ENCODE measurements at places on chromosomes 3 and 15.

- no peak for DNase-seq
Measured at GRCh38 chr3:36511791-36512486, 131.6 kb downstream of the STAC start.

- DNase-seq: no peak
Measured at GRCh38 chr3:46490338-46491084, 7.3 kb upstream of the RTP3 start.

GRCh38 chr3:109184726-109185125 lies 48.2 kb downstream of the C3orf85 start:
- no peak for DNase-seq

DNA sequence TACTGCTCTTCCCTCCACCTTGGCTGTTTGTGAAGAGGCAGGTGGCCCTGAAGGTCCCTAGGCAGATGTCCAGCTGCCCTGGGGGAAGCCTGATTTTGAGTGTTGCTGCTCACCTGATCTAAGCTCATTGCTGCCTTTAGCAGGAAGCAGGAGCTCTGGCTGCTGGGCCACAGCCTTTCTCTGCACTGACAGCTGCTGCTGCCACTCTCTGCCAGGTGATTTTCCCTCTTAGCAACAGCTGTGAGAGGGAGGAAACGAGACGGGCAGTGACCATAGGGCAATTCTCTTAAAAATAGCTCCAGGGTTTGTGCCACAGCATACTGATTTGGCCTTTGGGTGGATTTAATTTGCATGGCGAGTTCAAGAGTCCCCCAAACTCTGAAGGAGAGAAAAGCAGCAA lies 415.8 kb upstream of the SEMA6D start:
- no peak for DNase-seq

DNA sequence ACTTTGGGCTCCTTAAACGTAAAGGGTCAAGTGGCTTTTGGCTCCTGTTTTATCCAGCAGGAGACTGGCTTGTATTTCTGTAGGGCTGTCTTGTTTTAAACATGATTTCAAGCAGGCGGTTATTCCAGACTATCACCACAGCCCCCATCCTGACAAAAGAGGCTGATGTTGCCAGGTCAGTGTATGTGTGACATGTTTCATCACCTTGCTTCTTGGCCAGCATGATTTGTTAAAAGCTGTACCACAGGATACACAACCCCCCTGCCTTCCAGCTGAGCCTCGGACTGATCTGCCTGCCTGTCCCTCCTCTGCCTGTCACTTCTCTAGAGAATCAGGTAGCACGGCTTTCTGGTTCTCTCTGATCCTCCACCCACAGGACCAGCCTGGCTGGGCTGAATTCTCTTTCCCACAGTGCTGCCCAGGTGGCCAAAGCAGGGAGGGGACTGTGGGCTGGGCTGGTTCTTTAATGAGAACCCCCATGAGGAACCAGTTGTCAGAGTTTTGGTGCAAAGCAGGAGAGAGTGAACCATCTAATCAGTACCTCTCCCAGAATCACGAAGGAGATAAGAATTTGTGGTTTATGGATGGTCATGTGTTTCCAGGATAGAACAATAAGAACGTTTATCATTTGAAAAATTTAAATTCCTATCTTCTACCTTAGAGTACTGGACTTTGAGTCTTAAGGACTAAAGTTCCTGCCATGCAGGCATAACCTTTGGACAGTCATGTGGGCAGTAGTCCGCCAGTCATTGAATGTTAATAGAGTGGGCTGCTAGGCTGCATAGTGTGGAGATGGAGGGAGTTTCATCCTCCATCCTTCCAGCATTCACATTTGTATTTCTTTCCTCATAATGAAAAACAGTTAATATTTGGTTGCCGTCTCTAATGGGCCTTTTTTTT lies 8.8 kb downstream of the ABHD6 start:
- DNase-seq: no peak

GRCh38 chr3:101091489-101091888 lies 98.3 kb upstream of the ABI3BP start:
- DNase-seq: no peak

GRCh38 chr3:71010726-71011455 lies 572.6 kb downstream of the FOXP1 start:
- no peak for DNase-seq

DNA sequence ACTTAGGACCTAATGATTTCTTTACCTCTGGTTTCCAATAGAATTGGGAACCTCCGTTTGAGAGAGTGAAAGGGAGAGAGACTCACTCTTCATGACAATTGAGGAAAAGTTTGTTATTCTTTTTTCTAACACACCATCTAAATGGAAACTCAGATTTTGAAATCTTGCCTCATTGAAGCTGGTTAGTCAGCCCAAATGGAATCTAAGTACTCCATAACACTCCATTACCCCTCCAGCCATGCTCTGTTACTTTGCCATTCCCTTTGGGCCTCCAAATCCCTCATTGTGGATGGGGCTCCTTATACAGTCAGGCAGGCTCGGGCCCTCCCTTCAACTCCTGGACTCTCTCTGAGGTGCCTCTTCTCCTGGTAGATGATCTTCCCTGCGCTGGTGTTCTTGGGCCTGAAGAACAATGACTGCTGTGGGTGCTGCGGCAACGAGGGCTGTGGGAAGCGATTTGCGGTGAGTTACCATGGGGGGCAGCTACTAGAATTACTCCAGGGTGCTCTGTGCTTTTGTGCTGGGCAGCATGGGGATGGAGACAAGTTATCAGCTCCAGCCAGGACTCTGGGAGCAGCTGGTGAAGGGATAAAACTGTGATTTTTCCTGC lies 1.1 kb downstream of the TM4SF4 start:
- no peak for DNase-seq

- DNase-seq: no peak
Measured at GRCh38 chr3:133230195-133230594, 169.7 kb upstream of the BFSP2 start.

DNA sequence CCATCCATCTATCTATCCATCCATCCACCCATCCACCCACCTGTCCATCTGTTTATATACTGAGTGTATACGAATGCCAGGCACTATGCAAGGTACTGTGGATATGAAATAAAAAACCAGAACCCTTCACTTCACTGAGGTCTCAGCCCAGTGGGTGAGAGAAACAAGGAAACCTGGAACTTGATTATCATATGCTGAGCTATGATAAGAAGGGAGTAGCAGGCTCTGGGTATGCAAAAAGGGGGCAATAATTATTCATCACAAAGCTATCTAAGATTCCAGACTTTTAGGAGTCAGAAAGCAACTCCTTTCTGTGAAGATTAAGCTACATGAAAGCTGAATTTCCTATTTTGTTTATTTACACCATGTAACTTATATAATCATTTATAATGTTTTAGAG lies 327.7 kb upstream of the IL12A start:
- no peak for DNase-seq

GRCh38 chr15:28075573-28075972 lies 23.5 kb downstream of the OCA2 start:
- DNase-seq: no peak

GRCh38 chr3:40862946-40863345 lies 336.4 kb upstream of the CTNNB1 start:
- DNase-seq: no peak

DNA sequence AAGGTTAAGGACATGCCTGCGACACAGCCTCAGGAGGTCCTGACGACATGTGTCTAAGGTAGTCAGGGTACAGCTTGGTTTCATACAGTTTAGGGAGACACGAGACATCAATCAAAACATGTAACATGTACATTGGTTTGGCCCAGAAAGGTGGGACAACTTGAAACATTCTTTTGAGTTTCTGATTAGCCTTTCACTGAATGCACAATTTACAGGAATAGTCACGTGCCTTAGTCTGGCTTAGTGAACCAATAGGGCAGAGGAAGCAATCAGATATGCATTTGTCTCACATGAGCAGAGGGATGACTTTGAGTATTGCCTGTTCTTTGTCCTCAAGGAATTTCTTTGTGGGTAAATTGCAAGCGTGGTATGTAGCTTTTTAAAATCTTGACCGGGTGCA lies 24.5 kb upstream of the HDAC11 start:
- DNase-seq: no peak

- DNase-seq: no peak
Measured at GRCh38 chr3:184315871-184316661, 1.7 kb downstream of the EIF4G1 start.

GRCh38 chr15:64665179-64665578 lies 110.2 kb downstream of the RBPMS2 start:
- DNase-seq: no peak

DNA sequence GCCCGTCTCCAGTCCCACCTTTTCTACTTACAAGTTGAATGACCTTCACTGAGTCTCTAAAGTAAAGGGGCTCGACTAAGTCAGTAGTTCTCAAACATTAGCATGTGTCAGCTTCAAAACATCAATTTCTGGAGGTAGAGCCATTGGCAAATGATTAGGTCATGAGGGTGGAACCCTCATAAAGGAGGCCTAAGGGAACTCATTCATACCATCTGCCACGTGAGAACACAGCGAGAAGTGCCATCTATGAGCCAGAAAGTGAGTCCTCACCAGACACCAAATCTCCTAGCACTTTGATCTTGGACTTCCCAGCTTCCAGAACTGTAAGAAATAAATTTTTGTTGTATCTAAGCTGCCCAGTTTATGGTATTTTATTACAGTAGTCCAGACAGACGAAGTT lies 129.8 kb downstream of the MEX3B start:
- no peak for DNase-seq

DNA sequence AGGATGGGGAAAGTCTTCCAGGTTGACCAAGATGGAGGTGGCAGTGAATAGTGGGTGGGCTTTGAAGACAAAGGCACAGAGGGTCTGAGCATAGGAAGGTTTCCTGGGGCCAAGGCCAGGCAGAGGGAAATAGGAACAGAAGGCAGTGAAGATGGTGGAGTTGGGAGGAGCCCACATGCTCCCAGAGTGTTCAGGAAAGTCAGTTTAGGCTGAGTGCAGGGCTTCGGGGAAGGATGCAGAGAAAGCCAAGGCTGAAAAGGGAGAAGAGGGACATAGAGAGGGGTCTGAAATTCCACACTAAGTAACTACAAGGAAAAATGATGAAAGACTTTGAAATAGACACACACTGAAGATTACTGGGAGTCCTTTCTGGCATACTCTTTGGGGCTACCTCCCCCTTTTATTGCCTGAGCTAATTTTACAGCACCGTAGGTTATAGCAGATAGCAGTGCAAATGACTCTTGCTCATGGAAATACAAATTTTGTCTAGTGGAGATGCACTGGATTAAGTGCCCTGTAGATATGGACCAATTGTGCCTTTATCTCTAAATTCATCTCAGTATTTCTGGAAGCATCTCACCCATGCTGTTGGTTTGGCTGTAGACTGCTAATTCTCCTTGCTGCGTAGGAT lies 3.8 kb downstream of the CX3CR1 start:
- DNase-seq: no peak

GRCh38 chr3:139519998-139520737 lies 19.4 kb downstream of the RBP1 start:
- DNase-seq: no peak

DNA sequence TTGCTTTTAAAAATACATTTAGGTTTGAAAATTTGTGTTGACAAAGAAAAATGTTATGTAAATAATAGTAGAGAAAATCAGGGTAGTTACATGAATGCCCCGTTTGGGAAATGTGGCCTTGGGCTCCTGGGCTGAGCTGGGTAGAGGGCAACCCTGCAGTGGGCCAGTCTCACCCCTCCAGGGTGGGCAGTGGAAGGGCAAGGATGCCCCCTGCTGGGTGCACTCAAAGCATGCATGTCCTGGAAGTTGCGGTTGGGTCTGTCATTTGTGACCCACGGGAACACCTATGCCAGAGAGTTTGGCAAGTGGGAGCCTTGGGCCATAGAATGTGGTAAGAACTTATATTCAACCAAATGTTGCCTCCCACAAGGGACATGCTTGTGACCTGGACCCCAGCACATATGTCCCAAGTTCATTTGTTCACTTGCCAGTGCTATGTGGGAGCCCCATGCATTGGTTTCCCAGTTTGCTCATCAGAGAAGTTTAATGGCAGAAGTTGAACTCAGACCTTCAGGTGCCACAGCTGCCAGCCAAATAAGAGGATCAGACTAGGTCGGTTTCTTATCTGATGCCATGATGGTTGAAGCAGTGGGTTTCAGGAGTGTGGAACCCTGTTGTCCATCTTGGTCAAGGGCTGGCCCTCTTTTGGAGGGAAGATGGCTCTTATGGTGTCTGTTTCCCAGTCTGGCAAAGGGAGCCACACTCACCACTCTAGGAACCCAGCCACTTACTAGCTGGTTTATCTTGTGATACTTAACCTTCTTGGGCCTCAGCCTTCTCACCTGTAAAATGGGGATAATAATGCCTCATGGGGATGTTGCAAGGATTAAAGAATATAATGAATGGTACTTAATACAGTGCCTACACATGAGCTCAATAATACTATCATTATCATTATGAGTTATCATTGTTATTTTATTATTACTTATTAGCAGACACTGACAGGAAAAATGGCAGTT lies 2.5 kb upstream of the PLCB2 start:
- DNase-seq: no peak

DNA sequence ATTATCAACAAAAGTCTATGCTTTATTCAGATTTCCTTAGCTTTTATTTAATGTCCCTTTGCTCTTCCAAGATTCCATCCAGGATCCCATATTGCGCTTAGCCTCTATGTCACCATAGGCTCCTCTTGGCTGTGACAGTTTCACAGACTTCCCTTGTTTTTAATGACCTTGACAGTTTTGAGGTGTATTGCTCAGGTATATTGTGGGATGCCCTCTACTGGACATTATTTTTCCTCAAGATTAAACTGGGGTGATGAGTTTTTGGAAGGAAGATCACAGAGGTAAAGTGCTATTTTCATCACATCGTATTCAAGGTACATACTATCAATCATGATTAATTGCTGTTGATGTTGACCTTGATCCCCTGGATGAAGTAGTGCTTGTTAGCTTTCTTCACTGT lies 99.1 kb upstream of the SMAD3 start:
- no peak for DNase-seq

DNA sequence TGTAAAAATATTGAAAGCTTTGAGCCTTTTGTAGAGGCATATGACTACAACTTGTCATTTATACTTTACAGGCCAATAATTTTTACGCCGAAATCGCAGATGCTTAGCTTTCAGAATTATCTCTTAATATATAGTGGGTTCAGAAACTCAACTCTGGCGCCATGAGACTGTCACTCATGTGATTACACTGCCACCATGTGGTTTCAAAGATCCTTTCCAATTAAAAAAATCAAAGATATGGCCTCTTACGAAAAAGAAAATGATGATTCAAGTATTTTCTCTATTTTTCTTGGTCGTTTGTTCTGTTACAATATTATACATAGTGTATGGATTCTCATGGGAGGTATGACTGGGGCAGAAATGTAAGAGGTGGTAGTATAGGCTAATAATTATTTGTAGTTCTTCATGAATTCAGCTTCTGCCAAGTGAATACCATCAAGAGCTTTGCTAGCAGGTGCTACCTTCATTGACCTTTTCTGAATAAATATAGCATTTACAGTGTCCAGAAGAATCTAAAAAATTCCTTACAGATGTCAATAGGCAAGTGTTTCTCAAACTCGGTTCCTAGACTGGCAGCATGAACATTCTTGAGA lies 751.7 kb upstream of the GOLIM4 start:
- DNase-seq: no peak

- no peak for DNase-seq
Measured at GRCh38 chr15:82679626-82680199, 30.0 kb downstream of the AP3B2 start.

DNA sequence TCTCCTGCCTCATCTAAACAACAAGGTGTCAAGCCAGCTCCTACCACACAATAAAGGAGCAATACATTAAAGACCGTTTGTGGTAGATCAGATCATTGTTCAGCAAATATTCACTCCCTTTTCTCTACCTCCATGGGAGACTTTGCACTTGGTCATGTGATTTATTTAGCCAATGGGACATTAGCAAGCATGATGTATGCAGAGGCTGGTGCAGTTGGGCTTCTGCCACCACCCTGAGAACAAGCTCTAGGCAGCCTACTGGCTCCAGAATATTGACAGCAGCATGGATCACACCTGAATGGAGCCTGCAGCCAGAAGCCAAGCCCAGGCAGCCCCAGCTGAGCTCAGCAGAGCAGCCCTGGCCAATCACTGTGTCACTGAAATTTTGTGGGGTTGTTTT lies 99.4 kb upstream of the UBE2E2 start:
- DNase-seq: no peak

Data from nucleus accumbens (tissue), 56 donors.